ENCODE measurements at places on chromosomes 2 and 18.

DNA sequence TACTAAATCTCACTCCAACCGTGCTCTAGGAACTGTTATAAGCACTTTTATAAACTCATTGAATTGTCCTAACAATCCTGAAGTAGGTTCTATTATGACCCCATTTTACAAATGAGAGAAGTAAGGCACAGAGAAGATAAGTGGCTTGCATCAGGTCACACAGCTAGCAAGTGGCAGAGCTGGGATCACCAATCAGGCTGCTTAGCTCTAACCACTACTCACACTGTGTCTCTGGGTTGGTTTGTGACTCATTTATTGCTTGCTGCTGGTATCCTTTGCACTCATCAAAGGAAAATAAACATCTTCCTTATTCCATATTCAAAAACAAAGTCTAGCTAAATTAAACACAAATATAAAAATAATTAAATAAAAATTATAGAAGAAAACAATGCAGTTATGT, 42.5 kb upstream of the IL1R2 start:
- no peak for DNase-seq

GRCh38 chr2:140998577-140998976, 1132.2 kb downstream of the LRP1B start:
- no peak for DNase-seq

DNA sequence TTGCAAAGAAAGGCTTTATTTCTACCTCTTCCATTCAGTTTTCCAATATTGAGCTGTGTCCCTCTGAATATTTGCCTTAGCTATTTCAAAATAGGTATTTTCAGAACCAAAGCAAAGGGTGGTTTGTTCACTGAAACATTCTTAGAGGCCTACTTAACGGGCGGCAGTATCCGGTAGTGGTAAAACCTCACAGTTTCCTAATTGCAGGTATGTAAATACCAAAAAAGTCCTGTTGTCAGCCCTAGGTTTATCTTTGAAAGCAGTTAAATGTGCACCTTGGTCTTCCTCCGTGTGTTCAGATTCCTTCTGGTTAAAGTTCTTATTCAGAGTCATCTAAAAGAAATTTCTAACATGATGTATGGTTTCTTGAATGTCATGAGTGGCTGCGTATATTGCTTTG, 38.9 kb downstream of the CCNT2 start:
- no peak for DNase-seq

- no peak for DNase-seq
These were observed 93.5 kb upstream of the MAPRE2 start for GRCh38 chr18:34947711-34948125.

GRCh38 chr2:173747035-173747434, 218.1 kb downstream of the SP3 start:
- no peak for DNase-seq

GRCh38 chr2:179855673-179856072, 5.7 kb downstream of the ZNF385B start:
- DNase-seq, result no peak

GRCh38 chr2:235711527-235711926, 217.7 kb downstream of the AGAP1 start:
- no peak for DNase-seq

- DNase-seq, result no peak
These were observed 53.1 kb downstream of the LRRTM4 start for GRCh38 chr2:77469106-77469505.

- no peak for DNase-seq
These were observed 41.0 kb upstream of the ASAP2 start for GRCh38 chr2:9165625-9166024.

- no peak for DNase-seq
These were observed 71.4 kb downstream of the MARCHF4 start for GRCh38 chr2:216300906-216301305.

DNA sequence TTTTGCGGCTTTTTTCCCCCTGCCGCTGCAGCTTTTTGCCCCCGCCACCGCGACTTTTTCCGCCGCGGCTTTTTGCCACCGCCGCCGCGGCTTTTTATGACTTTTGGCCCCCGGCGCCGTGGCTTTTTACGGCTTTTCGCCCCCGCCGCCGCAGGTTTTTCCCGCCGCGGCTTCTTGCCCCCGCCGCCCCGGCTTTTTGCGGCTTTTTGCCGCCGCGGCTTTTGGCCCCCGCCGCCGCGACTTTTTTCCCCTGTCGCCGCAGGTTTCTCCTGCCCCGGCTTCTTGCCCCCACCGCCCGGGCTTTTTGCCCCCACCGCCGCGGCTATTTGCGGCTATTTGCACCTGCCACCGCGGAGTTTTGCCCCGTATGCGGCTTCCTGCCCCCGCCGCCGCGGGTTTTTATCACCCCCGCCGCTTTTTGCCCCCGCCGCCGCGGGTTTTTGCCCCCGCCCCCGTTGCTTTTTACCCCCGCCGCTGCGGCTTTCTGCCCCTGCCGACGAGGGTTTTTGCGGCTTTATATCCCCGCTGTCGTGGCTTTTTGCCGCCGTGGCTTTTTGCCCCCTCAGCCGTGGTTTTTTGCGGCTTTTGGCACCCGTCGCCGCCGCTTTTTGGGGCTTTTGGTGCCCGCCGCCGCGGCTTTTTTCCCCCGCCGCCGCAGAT, 2750.9 kb downstream of the RPIA start:
- no peak for DNase-seq

GRCh38 chr2:25707927-25708590, 34.7 kb upstream of the DTNB start:
- no peak for DNase-seq
